ENCODE measurements at places on chromosomes 6 and 20. TPM values are rescaled to one million over a fixed set of nuclear protein-coding genes. Genes with fewer than 3 reads are reported as not detected.

DNA sequence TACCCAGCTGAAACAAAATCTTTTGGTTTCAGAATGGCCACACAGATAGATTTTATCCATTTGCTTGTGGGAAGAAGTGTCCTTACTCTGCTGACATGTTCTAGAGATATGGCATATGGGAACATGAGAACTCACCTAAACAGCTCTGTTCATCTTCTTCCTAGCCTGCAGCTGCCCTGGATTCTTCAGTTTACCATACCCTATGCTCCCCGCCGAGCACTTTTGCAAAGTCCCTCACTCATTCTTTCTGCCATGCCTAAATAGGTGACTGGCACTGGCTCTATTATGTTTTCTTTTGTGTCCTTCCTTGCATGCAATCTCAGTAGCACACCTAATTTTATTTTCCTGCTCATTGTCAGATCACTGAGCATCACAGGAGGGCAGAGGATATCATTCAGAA is 293.7 kb upstream of the RSPO3 start:
- no peaks in the 10 kb centered on the region for H3K4me1 ChIP-seq
- H3K27ac ChIP-seq = no peak overlapping the region
- no peaks in the 10 kb centered on the region for H3K36me3 ChIP-seq

DNA sequence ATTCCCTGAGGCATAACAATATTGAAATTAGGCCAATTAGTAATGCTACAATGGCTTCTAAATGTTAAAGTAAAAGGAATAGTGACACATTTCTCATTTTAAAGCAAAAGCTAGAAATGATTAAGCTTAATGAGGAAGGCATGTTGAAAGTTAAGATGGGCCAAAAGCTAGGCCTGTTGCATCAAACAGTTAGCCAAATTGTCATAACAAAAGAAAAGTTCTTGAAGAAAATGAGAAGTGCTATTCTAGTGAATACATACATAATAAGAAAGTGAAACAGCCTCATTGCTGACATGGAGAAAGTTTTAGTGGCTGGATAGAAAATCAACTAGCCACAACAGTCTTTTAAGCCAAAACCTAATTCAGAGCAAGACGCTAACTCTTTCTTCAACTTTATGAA is 12.9 kb downstream of the OR2A4 start:
- H3K36me3 ChIP-seq = no peaks in the 10 kb centered on the region
- H3K27ac ChIP-seq = no peak overlapping the region
- DNase-seq = no peak
- H3K27me3 ChIP-seq = no peaks in the 10 kb centered on the region

DNA sequence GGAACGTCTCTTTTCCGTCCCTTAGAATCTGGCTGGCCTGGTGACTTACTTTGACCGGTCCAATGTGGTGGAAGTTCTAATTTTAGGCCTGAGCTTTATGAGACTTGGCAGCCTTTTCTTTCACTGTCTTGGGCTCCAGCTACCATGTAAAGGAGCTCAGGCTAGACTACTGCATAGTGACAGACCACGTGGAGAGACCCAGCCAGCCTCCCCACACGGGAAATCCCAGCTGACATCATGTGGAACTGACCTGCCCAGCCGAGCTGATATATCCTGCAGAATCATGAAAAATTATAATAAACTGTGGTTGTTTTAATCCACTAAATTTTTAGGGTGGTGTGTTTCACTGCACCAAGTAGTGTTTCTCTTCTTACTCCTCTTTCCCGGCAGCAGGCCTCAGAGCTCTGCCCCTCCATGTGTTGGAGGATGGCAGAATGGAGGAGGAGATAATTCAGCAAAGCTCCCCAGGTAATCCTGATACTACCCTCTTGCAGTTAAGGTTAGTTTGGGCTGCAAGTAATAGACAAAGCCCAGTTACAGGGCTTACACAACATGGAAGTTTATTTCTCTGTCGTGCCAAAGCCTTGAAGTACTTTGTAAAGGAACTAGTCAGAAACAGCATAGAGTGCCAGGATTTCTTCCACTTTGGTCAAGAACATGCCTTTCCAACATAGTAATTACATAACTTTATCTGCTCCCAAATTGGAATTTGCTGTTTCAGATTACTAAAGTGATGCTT is 87.5 kb downstream of the SH3BGRL2 start:
- no peaks in the 10 kb centered on the region for H3K27me3 ChIP-seq
- no peaks in the 10 kb centered on the region for H3K4me1 ChIP-seq
- no peak for DNase-seq
- H3K36me3 ChIP-seq = no peaks in the 10 kb centered on the region
- H3K4me3 ChIP-seq = no peak overlapping the region

Gene MDN1
- 37.1 TPM for total RNA-seq

Gene MUC22
- total RNA-seq = not detected

DNA sequence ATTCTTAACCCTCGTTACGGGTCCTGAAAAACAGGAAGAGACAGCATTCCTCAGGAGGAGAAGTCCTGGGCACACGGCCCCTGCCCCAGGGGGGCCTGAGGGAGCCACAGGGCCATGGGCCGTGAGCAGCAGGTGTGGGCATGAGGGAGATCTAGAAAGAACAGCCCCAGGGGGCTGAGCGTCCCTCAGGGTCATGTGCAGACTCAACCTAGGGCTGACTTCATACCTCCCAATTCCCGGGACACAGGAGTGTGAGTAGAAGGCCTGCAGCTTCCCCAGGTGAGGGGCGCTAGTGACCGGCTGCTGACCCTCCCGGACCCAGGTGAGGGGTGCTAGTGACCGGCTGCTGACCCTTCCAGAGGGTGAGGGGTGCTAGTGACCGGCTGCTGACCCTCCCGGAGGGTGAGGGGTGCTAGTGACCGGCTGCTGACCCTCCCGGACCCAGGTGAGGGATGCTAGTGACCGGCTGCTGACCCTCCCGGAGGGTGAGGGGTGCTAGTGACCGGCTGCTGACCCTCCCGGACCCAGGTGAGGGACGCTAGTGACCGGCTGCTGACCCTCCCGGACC is 35.1 kb downstream of the FRMD1 start:
- H3K4me3 ChIP-seq = no peak overlapping the region
- DNase-seq = peak; percentile 17
- H3K36me3 ChIP-seq = no peaks in the 10 kb centered on the region
- no peaks in the 10 kb centered on the region for H3K27me3 ChIP-seq

DNA sequence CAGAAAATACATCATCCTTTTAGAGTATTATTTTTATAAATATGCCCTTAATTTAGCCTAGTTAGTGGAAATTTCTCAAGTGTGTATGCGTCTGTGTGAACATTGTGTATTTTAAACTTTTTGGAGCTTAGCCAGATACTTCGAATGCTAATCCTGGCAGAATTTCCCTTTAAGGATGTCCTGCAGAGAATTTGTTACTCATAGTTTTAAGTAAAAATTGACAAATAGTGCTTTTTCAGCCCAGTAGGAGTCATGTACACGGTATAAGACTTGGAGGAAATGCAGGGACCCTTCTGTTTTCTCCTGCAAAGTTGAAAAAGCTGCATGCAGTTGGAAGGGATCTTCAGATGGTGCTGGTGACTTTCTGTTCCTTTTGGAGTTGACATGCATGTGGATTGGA is at the start of gene FHL5:
Gene FHL5 (plus strand): TSS at position 243 of the 400 bp plus-strand sequence. CDS start 40,486 bp downstream, outside the sequence.
- no peak for DNase-seq
- no peaks in the 10 kb centered on the region for H3K27me3 ChIP-seq
- H3K4me1 ChIP-seq = no peaks in the 10 kb centered on the region
